Stimulated activated naive CD8-positive, alpha-beta T cell treated with anti-CD3 and anti-CD28 coated beads, Interleukin-15, amount 100 ng/mL, for 72 hours (primary cell): ENCODE measurements at places on chromosomes 5 and 9.
A peak's percentile ranks its signal among the peaks of the same experiment; 100 is the strongest.

DNA sequence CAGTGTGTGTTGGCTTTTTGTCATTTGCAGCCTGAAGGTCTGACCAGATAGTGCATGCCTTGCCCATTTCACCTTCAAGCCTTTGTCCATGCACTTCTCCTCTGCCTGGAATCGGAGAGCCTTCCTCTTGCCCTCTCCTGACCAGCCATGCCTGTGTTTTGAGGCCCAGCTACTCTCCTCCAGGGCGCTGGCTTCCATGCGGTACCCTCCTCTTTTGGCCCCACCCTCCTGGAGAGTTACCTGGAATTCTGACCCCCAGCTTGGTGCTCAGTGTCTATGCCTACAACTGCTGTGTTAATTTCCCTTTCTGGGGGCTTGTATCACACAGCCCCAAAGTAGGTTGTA is 52.5 kb downstream of the CXXC5 start:
- no peak for DNase-seq

DNA sequence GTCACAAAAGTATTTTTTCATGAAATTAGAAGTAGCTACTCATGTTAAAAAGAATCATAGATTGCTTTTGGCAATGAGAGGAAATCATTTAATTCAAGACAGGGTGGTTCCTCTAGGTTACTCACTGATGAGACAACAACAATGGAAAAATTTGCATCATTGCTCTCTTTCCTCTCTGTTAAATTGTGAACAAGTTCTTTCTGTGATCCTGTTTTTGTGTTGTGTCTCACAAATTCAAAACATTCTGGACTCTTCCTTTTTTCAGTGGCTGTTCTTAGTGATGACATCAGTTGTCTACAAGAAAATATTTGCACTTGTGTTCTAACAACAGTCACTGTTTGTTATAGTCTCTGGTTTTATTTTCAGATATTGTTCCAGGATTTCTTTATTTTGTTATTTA is 95.3 kb downstream of the XRCC4 start:
- DNase-seq, result no peak

- DNase-seq, result peak; percentile 31
These were observed 165.6 kb downstream of the YTHDC2 start for GRCh38 chr5:113678924-113679575.

DNA sequence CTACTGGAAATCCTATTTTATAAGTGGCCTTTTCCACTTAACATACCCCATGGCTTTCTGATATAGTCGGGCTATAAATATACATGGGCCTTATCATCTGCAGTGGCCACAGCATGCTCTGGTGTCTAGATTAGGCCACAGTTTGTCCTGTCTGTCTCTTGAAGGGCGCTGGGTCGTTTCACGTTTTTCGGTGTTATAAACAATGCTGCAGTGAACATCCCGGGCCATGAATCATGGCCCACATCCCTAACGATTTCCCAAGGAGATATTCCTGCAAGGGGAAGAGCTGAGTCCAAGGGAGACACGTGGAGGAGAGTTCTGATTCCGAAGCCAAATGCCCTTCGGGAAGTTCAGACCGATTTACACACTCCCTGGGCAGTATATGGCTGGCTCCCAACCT is 8.4 kb downstream of the PLPP7 start:
- no peak for DNase-seq

DNA sequence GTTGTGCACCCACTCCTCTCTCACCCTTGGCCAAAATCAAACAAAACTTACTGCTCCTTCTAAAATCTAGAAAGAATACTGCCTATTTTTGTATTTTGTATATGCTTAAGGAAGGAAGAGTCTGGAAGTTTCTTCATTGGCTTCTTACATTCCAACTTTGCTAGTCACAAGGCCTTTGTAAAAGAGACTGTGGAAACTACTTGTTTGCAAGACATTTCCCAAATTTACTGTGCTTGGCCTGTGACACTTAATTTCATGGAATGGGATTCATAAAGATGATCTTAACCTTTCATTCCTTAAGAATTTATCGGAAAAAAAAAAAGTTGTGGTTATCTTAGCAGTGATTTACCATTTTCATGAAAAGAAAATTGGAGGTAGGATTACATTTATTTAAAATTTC is 208.9 kb downstream of the VPS13A start:
- DNase-seq, result no peak

DNA sequence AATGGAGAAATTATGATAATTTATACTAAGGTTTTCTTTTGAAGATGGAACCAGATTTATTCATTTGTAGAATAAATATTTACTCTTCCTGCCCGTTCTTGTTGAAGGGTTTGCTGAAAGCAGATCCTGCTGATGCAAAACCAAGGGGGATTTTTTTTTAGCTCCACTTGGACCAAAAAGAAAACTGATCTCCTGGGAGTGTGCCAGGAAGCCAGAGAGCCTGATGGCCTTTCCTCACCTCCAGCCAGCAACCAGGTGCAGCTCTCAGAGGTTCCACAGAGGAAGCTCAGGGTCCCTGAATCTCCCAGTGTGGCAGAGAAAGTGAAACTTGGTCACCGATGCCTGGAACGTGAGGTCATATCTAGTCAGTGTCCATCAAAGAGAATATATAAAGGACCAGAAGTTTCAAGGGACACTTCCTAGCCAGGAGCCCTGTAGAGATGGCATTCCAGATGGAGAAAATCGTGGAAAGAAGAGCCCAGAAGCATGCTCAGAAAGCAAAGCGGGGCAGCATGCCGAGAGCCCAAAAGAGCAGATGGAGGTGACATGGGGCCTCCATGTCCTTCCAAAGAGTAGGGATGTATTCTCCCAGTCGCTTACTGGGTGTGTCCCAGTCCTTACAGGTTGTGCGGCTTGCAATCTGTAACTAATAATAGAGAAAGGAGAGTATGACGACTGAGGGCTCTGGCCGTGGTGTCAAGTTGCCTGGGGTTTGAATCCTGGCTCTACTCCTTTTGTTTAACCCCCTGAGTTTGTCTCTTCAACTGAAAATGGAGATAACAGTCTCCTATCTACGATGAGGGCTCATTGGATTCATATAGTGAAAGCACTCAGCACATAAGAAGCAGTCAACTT is 12.2 kb downstream of the AFAP1L1 start:
- no peak for DNase-seq

DNA sequence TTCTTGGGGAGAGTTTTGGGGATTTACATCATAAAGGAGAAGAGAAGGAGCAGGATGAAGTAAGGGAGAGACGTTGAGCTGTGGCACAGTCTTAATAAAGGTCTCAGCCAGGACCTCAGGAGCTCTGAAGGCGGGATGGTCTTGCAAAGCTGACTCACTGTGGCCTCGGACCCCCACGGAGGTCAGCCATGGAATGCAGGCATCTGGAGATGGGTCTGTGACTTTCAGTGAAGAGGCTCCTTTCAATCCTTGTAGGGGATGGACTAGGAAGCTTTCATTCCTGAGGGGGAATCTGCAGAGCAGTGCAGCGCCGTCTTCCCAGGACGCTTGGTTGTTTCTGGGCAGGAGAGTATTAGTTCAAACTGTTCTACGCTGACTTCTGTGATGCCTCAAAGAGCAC is 65.7 kb upstream of the BASP1 start:
- no peak for DNase-seq

DNA sequence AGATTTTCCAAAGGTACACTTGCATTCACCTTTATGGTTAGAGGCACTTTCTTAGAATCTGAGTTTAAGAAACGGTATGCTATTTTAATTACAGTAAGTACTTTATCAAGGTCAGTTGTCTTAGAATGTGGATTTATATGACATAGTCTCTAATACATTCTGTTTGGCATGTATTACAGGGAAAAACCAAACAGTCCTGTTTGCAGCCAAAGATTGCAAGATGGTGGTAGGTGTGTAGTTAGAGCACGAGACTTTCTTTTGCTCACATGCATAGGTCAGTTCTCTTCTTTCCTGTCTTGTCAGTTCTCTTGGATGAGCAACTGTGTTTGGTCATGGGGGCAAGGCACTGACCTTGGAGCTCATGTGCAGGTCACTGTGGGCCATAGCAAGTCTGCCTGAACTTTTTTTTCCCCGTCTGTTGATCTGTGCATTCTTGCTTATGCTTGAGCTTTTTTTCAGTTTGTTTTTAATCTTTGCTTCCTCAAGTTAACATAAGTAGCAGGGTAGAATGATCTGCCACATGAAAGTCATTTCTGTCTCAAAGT is 20.6 kb downstream of the ZSWIM6 start:
- no peak for DNase-seq

GRCh38 chr5:10595672-10596309 is 31.9 kb downstream of the ANKRD33B start:
- DNase-seq, result no peak

- no peak for DNase-seq
These were observed 36.9 kb downstream of the KIF4B start for GRCh38 chr5:155050384-155051019.

GRCh38 chr5:112183103-112183711 is 235.9 kb downstream of the EPB41L4A start:
- no peak for DNase-seq

- DNase-seq, result no peak
These were observed 218.7 kb downstream of the MELK start for GRCh38 chr9:36791222-36791950.

- no peak for DNase-seq
These were observed 757 bp downstream of the TMEM250 start for GRCh38 chr9:136117916-136118319.
